ENCODE measurements at places on chromosomes 5 and 9.

DNA sequence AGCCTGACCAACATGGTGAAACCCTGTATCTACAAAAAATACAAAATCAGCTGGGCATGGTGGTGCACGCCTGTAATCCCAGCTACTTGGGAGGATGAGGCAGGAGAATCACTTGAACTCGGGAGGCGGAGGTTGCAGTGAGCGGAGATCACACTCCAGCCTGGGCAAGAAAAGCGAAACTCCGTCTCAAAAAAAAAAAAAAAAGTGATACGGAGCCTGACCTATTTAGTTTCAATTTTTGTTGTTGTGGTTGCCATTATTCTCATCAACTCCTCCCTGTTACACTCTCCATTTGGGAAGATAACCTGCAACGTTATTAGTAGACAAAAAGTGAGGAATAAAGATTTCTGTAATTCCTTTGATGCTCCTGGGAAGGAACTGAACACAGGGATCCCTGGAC, 1.3 kb downstream of the STOM start:
- no peak for DNase-seq

- DNase-seq = no peak
These were observed 66.5 kb downstream of the DTWD2 start for GRCh38 chr5:118921866-118922265.

DNA sequence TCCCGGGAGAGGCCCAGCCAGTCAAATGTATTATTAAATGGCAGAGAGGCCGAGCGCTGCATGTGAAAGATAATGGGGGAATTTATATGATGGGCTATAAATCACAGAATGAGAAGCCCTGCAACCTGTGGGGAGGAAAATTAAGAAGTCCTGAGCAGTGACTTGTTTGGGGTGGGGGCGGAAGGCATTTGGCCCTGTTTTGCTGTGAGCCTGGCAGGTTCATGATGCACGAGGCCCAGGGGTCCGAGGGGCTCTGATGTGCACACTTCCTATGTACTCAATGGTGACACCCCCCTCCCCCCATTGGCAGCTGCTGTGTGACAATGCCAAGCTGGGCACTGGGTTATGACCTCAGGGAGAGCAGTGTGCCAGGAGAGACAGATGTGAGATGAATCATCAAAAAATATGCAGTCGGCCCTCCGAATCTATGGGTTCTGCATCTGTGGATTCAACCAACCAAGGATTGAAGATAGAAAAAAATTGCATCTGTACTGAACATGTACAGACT, 13.7 kb upstream of the DAB2IP start:
- peak; percentile 28 for DNase-seq

DNA sequence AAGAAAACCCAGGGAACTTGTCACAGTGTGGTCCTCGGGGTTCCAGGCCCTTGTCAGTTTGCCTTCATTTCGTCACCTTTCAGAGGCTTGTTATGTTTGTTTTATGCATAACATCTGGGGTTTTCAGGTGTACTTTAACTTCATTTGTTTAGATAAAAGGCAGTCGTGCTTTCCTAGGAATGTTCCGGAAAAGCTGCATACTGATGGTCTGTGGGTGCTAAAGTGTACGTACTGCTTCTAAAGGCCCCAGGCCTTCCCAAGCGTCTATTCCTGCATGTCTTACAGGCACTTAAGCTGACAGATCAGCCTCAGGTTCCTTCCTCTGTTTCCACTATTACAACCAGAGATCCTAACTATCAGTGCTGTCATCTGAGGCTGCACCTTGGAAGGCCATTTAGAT, 95.6 kb upstream of the ANKH start:
- DNase-seq = no peak

- DNase-seq = no peak
These were observed 603.6 kb upstream of the CLINT1 start for GRCh38 chr5:158462349-158463114.

DNA sequence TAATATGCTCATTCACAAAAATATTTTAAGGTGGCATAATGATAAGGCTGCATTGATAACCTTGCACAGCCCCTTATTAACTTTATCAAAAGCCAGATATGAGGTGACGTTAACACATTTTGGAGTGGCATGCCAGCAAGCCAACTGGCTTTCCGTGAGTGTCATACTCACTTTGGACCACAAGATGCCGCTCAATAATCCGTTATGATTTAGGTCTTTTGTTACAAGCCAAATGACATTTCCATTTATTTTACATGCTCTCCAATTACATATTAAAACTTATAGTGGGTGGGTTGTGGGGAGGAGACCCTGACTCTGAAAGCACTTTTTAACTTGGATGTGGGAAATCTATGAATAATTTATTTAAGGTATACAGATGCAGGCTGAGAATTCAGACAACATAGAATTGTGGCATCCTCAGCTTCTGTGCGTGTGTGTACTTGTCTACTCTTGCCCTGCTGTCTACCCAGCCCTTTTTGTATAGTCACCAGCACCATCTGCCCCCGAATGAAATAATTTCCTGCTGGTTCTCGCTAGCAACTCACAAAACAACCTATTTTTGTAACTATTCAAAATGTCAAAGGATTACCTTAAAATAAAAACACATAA, 305.1 kb downstream of the PSAT1 start:
- peak; percentile 67 for DNase-seq

DNA sequence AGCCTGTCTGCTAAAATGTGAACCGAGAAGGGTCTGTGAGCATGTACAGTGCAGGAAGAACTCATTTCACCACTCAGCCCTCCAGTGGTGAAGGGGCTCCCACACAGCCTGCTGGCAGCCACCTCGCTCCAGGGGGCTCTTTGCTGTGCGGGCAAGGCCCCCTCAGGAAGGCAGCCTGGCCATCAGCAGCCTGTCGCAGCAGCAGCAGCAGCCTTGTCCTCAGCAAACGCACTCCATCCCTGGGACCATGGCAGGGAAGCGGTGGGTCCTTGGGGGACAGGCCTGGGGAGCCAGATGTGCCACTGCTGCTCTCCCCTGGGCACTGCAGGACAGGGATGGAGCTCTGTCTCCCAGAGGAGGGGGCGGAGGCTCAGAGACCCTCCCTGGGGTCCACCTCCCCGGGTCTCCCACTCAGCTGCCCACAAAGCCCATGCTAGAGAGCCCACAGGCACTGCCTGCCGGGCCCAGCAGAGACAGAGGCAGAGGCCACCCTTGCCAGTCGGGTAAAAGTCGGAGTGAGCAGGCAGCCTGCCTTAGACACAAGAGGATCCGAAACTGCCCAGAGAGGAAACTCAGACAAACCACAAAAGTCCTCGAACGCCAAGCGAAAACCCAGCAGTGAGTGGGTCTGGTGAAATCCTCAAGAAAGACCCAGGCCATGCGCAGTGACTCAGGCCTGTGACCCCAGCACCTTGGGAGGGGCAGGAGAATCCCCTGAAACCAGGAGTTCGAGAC, 8.0 kb downstream of the BRD3 start:
- no peak for DNase-seq

DNA sequence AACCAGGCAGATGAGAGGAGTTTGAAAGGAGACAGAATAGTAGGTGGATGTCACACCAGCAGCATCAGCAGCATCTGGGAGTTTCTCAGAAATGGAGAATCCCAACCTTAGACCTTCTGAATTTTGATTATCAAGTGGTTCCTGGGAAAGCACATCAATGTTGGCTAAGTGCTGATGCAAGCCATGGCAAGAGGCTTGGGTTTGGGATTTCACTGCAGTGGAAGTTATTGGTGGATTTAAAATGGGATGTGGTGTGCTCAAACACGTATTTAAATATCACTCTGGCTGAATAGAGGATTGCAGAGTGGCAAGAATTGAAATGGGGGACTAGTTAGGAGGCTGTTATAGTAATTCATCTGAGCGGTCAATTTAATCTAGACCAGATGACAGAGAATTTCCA, 387.8 kb upstream of the WWC1 start:
- peak; percentile 67 for DNase-seq

- DNase-seq = no peak
These were observed 136.4 kb downstream of the SEMA5A start for GRCh38 chr5:9409413-9409960.

DNA sequence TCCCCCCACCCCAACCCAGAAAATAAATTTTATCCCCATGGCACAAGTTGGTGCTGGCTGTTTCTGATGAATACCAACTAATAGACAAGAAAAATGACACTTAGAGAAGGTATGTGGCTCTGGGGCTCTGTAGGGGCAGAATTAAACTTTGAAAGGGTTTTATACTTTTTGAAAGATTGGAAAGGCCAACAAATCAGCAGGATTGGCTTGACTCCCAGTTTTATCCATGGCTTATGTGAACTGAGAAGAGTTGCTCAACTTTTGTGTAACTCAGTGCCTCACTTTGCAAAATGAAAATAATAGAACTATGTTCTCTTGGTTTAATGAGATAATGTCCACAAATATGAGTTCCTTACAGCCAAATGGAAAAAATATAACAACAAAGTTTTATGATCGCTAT, 288.9 kb upstream of the KIF2A start:
- peak; percentile 43 for DNase-seq

- no peak for DNase-seq
These were observed 243.1 kb downstream of the DENND1A start for GRCh38 chr9:123686829-123687192.

DNA sequence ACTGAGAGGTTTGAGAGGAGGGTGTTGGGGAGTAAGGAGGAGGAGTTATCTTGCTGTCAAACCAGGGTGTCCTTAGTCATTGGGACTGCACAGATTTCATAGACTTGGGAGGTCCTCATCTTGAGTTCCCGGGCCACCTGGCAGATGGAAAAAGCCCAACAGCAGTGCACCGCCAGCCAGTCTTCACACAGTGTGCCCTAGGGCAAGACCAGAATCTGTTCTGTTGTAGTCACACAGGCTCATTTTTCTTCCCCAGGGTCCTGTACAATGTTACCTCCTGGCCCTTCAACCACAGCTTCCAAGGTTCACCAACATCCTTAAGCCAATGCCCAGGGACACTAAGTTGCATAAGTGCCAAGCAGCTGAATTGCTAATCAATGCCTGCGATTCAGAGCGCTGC, 21.0 kb downstream of the PLAC8L1 start:
- no peak for DNase-seq

DNA sequence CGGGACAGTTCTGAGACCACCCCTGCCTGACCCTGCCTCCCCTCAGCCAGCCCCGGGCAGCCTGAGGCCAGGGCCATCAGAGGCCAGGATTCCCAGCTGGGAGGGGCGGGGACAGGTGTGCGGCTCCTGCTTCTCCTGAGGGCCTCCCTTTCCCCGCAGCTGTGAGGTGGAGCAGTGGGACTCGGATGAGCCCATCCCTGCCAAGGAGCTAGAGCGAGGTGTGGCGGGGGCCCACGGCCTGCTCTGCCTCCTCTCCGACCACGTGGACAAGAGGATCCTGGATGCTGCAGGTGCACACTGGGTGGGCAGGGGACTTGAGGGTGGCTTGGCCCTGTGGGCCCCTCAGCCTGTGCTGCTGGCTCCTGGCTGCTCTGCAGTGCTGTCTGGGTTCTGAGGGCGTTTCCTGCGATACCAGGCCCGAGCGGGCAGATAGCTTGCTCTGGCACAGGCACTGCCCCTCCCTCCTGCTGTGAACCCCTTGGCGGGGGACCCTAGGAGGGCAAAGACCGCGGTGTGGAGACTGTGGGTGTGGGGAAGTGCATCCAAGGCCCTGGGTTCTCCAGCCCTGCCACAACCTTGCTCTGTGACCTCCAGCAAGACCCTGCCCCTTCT, 2.3 kb downstream of the GRHPR start:
- no peak for DNase-seq

- DNase-seq = no peak
These were observed 72.3 kb downstream of the WNK2 start for GRCh38 chr9:93255994-93256877.

DNA sequence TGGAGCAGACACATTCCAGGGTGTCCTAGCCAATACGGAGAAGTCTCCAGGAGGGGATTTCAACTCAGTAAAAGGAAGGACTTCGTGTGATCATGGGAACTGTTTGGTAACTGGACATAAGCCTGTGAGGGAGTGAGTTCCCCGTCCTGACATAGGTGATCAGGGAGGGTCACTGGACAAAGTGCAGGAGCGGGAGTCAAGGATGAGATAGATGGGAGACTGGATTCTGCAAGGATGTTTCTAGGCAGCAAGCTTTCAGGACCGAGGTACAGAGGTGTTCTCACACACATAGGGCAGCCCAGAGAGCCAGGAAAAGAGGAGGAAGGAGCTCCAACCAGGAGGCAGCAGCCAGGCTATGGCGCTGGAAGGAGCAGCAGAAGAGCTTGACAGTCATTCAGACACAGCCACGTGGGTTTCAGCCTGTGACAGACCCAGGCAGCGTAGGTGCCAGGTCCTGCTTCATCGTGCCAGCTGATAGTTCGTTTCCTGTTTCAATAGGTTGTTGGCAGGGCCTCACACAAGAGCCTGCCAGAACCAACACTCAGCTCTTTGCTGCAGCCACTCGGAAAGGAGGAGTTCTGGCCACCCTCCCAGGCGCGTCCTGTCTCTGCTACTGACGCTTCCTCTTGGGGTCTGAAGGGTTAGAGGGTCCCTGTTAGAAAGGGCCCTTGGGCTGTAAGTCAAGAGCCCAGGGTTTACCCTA, 84.1 kb downstream of the AMBP start:
- DNase-seq = no peak

DNA sequence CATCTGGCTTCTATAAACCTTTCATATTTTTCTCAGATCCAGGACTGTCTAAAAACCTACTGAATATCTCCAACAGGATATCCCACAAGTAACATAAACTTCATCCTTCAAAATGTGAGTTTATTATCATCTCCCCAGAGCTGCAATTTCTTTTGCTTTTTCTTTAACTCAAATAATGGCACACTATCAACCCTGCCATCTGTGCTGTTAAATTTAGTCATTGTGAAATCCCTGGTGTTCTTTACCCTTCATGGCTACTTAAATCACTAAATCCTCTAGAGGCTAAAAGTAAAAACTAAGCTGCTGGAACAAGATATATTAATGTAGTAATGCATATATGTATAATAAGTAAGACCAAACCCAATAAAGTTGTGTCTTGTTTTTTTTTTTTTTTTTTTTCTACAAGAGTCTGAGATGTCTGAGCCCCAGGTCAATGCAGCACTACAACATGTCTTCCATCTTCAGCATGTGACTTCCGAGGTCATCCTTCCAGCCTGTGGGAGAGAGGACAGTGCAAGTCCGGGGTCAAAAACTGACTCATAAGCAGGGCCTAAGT, 362.9 kb downstream of the ADGRV1 start:
- no peak for DNase-seq
